Activated naive CD4-positive, alpha-beta T cell treated with anti-CD3 and anti-CD28 coated beads, Interleukin-2, amount 50 U/mL, for 16 hours (primary cell): ENCODE measurements at places on chromosomes 3 and 15.

DNA sequence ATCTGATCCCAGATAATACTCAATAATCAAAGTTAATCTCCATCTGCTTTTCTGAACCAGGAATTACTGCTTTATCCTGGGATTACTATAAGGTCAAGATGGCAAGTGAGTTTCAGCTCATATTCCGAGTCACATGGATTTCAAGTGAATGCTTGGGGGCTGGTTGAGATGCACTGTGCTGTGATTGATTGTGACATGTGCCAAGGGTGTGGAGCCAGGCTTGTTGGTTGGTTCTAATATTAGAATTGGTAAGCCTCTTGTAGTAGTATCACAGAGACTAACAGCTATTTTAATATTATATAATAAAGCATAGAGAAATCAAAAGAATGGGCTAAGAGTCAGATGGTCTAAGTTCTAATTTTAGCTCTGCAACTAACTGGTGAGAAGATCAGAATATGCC, 74.2 kb upstream of the ICE2 start:
- no peak for DNase-seq

- no peak for DNase-seq
These were observed 265.9 kb downstream of the SHQ1 start for GRCh38 chr3:72582211-72582878.

- DNase-seq = no peak
These were observed 702 bp upstream of the DNAJC17 start for GRCh38 chr15:40807888-40808461.

DNA sequence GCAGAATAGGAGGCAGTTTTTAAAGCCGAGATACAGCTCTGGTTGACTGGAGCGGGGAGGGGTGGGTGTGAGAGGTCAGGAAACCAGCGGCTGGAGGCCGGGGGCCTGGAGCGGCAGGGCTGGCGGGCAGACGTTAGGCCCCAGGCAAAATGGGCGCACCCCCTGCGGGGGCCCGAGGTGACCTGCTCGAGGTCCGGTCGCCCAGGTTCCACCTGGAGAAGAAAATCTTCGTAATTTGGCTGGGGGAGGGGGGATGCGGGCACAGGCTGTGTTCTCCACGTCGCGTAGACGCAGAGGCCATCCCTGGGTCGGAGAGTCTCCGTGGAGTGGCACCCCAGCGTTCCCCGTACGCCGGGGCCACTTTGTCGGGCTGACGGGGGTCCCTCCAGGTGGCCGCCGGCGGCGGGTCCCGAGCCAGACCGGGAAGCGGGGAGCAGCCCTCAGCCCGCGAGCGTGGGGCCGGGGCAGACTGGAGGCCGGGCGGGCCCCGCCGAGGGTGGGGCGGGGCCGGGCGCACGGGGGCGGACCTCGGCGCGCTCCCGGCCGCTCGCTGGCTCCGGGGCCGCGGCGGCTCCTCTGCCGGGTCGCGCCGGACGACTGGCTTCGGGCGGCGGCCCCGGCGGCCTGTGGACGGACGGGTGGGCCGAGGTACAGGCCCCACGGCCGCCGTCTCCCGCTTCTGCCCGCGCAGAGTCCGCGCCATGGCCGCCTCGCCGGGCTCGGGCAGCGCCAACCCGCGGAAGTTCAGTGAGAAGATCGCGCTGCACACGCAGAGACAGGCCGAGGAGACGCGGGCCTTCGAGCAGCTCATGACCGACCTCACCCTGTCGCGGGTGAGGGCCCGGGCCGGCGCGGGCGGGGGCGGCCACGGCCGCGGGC, at the start of gene CRTC3:
CRTC3 (plus strand) TSS at position 553 of the 879 bp plus-strand sequence; CDS start at position 702, 149 bp downstream.
- DNase-seq = peak; percentile 61

- DNase-seq = no peak
These were observed 284.6 kb upstream of the RARB start for GRCh38 chr3:25143356-25144025.

DNA sequence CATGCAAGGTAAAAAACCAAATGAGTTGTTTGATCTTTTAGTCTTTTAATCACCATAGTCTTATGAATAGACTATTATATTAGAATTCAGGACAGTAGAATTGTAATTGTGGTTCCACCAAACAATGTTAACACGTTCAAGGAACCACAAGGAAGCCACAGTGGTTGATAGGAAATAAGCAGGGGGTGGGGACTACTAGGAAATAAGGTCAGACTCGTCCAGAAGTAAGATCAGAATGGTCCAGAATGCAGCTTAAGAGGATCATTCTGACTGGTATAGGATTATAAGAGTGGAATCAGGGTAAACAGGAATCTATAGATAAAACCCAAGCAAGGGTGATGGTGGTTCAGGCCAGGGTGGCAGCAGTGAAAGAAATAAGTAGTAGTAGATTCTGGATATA, 7.5 kb downstream of the MYNN start:
- no peak for DNase-seq

GRCh38 chr3:169869484-169870220, at the start of gene LRRC31:
TSS of gene LRRC31 (minus strand) at chr3:169869935. CDS start at chr3:169869807, 128 bp downstream.
- DNase-seq = no peak

DNA sequence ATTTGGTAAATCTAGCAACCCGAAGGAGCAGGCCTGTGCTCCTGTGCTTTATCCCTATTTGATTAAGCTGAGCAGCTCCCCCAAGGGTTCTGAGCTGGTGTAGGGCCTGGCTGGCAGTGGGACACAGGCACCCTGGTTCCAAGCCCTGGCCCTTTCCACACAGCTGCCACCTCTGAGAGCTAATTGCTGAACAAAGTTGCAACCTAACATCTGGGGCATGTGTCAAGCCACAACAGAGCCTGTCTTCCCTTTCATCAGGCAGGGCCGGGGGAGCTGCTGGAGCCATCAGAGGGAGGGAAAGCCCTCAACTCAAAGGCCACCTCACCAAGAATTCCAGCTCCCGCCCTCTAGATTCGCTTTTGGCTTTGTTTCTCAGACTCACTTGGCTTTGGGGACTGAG, 17.1 kb upstream of the MRPS22 start:
- no peak for DNase-seq

DNA sequence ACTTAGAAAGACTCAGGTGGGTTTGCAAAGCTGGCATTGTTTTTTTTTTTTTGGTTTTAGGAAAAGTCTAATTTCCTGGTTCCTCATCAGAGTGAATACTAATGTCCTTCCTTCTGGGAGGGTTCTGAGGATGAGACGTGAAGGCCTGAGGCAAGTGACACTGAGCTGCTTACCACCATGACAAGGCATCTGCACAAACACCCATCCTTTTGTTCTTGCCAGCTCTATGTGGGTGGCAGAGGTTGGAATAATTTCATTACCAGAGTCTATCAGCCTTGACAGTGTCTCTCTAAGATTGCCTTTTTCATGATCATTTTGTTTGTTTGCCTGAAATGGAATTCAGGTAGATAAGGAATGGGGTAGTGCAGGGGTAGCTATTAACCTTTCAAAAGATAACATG, 17.1 kb downstream of the RTP4 start:
- DNase-seq = no peak

DNA sequence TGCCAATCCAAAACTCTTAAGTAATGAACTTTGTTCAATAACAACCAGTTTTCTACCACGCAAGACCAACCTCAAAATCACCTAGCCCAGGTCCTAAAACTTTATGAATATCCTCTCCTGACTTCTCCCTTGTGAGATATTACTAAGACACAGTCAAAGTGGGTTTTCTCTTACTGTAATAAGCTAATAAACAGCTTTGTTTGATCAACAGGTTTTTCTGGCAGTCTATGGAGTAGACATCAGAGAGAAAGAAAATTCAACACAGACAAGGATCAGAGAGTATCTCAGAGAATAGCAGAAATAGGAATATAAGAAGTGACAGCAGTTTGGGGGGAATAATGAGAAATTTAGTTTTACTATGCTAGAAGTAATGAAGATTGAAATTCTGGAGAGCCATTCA, 79.6 kb downstream of the NR2E3 start:
- no peak for DNase-seq

DNA sequence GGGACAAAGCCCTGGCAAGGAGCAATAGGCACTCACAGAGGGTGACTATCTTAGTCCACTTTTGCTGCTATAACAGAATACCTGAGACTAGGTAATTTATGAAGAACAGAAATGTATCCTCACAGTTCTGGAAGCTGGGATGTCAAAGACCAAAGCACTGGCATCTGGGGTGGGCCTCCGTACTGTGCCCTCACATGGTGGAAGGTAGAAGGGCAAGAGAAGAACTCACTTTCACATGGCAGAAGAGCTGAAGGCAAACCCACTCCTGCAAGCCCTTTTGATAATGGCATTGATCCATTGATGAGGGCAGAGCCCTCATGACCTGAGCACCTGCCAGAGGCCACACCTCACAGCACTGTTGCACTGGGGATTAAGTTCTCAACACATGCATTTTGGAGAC, 173.4 kb upstream of the C2CD4B start:
- no peak for DNase-seq

DNA sequence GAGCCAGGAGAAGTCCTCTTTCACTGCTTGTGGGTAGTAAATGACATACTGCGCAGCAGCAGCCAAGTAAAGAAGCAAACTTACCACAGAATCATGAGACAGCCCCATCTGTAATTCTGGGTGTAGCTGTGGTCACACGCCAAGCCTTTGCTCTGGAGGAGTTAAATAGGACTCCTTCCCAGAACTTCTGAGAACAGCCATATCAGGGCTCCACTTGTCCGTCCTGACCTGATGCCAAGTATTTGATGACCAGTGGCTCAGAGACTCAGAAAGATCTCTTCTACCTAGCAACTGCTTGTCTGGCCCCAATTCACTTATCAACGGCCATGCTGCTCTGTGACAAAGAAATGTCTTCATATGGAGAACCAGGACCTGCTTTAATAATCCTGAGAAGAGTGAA, 20.6 kb upstream of the GOLIM4 start:
- DNase-seq = no peak

DNA sequence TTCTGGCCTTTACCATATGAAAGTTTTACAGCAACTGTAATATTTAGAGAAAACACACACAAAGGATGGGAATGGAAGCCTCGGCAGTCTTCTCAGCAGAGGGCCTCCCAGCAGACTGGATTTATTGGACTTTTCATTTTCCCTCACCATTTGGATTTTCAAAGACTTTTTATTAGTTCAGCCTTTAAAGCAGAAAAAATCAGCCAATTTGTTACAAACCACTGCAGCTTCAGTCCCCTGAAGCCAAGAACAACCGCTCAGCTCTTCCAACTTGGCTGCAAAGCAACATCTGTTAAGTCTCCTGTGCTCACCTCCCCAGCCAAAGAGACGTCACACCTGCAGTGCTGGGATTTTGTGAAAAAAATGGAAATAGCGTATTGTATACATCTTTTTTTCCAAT, 120.8 kb downstream of the GMPS start:
- DNase-seq = no peak

GRCh38 chr15:84734794-84735479, 13.5 kb upstream of the ZNF592 start:
- peak; percentile 70 for DNase-seq

GRCh38 chr3:5205165-5205941, 17.8 kb downstream of the EDEM1 start:
- peak; percentile 30 for DNase-seq

GRCh38 chr15:85482894-85483293, 102.5 kb downstream of the AKAP13 start:
- no peak for DNase-seq

GRCh38 chr3:118628704-118629341, 405.8 kb downstream of the IGSF11 start:
- DNase-seq = no peak

DNA sequence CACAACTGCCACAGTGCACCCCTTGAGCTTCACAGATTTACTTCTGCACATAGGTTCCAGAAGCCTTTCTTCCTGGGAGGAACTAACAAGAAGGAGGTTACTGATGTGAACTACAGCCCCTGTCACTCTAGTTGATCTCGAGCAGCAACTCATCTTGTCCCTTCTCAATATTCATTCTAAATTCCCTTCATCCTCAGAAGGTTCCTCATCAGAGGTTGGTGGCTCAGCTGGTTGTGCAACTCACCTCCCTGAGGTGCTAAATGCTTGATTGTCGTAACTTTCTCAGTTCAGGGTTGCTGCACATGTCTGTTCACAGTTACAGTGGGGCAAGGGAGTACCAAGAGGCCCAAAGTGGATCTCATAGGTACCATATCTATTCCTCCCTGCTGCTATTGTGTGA, 5.7 kb upstream of the A4GNT start:
- DNase-seq = no peak

- no peak for DNase-seq
These were observed 59.9 kb downstream of the OTOL1 start for GRCh38 chr3:161556533-161556932.

DNA sequence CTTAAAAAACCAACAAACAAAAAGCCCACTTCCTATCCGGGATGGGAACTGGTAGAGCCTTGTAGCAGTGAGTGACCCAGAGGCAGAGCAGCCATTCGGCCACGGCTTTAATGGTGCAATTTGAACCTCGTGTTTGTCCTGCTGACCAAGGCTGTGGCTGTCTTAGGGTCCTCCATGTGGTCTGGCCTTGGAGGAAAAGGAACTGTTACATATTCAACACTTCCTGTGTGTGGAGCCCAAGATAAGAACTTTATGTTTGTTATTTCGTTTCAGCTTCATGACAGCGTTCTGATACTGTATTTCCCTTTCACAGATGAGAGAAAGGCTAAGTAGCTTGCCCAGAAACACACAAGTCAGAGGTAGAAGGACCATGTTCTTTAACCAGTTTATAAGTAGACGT, 269.8 kb downstream of the SV2B start:
- no peak for DNase-seq

DNA sequence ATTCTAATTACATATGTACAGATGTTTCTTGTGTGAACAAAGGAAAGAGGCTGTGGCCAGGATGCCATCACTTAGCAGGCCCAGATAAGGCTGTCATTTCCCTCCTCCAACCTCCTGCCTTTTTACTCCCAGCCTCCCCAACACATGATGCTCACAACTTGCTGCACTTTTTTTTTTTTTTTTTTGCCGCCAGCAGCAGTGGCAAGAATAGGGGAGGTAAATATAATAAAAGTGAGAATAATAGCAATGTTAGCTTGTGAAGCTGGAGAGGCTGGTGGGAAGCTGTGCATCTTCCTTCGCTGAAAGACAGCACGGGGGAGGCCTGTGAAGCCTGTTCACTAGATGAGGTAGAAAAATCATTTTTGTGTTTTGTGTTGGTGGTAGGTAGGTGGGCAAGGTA, 42.5 kb upstream of the MYO5C start:
- DNase-seq = no peak

DNA sequence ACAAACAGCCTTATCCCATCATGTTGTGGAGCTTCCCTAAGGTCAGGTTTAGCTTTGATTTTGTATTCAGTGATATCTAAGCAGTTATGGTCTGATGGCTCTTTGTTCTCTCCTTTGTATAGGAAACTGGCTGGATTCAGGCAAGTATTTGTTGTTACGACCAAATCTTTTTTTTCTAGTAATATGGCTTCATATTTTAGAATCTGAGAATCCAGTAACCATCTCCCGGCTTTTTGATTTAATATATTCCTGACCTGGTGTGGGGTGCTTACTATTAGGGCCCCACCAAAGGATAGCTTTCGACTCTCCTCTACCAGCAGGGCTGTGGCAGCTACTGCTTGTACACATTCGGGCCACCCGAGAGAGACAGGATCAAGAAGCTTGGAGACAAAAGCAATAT, 23.0 kb downstream of the ARL8B start:
- DNase-seq = no peak

- DNase-seq = no peak
These were observed 66.4 kb upstream of the CCNL1 start for GRCh38 chr3:157226173-157226847.
